ENCODE measurements at places on chromosomes 6 and 20.

DNA sequence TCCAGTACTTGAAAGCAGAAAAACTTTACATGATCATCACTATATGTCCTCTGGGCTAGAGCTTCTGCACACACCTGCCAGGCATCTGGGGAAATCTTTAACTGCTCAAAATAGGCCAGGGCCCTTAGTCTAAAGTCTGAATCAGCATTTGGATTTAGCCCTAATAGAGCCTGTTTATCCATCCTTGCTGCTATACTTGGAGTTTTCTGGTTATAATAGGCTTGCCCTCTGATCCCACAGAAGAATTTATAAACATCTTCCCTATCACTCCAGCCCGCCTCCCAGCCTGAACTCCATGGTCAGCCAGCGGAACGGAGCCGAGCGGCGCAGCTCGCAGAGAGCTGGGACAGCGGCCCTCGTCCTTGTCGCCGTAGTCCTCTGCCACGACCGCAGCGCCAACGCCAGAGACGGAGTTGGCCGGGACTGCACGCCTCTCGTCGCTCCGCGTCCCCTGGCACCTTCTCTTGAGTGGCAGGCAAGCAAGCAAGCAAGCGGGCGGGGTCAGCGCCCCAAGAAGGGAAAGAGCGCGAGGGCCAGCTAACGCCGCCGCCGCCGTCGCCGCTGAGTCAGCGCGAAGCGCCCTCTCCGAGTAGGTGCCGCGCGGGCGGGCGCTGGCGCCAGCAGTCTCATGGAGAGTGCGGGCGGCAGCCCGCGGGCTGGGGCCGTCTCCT is 25.4 kb upstream of the ASIP start:
- peak; percentile 50 for DNase-seq

GRCh38 chr20:20395903-20396568 is 28.1 kb downstream of the INSM1 start:
- DNase-seq = peak; percentile 66

DNA sequence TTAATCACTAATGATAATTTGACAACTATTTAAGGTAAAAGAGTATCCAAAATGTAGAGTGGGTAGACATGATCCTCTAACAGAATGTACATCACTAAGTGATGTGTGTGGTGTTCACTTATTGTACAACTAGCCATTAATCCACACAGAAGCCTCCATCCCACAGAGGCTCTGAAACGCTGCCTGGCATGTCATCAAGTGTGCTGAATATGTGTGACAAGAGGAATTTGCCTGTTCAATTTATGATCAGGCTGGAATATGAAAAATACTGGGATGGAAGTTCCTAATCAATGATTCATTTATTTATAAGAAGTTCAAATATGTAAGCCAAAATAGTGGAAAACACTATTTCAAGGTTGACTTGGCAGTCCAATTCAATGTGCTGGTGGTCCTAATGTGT is 72.4 kb downstream of the BACH2 start:
- DNase-seq = no peak

- no peak for DNase-seq
Measured at GRCh38 chr6:134315974-134316441, 1.9 kb downstream of the SGK1 start.

DNA sequence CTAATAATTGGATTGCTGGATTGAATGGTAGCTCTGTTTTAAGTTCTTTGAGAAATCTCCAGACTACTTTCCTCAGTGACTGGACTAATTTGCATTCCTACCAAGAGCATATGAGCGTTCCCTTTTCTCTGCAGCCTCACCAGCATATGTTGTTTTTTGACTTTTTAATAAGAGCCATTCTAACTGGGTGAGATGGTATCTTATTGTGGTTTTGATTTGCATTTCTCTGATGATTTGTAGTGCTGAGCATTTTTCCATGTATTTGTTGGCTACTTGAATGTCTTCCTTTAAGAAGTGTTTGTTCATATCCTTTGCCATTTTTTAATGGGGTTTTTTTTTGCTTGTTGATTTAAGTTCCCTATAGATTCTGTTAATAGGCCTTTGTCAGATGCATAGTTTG is 94.7 kb upstream of the AHI1 start:
- no peak for DNase-seq

GRCh38 chr20:21496452-21496851 is 17.4 kb downstream of the NKX2-2 start:
- no peak for DNase-seq

DNA sequence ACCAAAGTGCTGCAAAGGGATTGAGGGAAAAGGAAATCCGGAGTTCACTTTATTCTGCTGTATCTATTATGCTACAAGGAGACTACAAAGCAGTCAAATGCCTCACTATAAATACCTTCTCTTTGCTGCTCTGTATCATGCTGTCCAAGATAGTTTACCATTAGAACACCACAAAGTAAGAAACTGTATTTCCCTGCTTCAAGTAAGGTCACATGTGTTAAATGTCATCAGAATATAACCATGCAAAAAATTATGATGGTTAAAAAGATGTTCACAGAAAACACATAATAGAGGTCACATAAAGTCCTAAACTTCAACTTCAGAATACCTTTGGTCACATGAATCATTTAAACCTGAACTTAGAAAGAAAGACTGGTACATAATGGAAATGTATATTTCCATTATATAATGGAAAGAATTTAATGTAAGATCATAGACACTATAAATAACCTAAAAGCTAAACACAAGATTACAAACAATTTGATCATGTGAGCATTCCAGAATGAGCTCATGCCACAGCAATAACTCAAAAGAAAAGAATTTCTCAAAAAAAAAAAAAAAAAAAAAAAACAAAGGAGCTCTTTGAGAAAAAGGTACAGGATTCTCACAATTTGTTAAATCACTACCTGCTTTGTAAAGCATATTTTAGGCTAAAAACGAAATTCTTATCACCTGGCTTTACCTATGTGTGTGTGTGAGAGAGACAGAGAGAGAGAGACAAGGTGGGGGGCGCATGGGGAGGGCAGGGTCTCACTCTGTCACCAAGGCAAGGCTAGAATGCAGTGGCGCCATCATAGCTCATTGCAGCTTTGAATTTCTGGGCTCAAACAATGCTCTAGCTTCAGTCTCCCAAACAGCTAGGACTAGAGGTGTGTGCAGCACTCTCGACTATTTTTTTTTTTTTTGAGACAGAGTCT is 58.7 kb downstream of the KIF13A start:
- DNase-seq = no peak

DNA sequence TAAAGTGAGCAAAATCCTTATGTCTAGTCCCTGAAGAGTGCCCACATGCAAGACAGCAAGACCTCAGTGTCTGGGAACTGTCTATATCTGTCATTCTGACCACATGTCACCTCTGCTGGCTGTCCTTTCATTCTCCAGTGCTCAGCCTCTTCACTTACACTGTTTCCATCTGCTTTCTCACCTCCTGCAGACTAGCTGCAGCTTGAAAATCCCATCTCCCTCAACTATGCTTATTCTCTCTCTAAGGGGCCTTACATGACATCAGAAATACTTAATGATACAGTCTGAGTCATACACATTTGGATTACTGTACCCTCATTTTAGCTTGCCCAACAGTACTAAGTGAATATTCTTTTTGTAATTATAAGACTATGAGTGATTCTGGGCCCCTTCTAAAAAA is 587.8 kb downstream of the EPM2A start:
- no peak for DNase-seq
